Thoracic aorta (tissue), 2 donors: ENCODE measurements at places on chromosomes 1 and 21. TPM values are rescaled to one million over a fixed set of nuclear protein-coding genes. Genes with fewer than 3 reads are reported as not detected.

DNA sequence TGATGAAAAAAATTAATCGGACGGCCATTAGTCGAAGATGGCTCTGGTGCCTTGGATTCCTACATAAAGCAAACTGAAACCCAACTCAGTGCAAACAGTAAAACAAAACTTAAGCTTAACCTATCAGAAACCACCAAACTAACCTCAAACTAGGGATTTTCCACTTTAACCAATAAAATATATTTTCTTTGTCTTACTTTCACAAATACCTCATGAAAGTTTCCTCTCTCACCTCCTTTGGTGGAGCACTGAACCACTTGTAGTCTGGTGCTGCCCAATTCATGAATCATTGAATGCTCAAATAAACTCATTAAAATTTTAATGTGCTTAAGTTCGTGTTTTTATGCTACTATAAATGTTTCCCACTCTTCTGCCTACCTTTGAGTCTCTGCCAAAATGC lies 7.0 kb downstream of the ADORA3 start:
- DNase-seq = no peak

- DNase-seq = no peak
These were observed 202.1 kb downstream of the RHOU start for GRCh38 chr1:228937351-228937750.

TNN gene
- not detected for total RNA-seq

DNA sequence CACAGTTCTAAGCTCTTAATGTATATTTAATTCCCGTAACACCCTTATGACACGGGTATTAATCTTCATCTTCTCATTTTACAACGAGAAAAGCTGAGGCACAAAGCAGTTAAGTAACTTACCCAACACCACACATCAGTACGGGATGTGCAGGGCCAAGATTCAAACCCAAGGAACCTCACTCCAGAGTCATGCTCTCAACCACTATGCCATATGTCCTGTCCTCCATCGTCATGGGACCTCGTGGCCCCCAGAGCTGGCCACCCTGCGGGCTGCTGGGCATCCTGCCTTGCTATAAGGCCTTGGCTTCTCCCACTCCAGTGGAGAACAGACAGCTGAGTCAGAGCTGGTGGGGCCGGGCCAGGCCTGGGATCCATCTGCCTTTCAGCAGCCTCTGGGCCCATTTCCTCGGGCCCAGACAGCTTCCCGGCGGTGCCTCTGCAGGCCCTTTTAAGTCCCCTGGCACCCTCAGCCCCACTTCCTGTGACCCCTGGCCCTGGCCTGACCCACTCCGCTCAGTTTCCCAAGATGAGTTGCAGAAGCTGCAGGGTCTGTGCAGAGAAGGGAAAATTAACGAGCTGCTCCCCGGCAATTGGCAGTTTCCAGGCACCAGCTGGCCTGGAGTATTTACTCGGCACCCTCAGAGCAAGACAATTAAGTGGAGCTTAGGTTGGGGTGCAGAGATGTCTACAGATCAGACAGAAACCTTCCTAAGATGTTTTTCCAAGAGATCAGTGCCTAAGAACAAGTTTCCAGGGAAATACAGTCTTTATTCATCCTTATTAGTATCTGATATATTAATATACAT lies 98.2 kb downstream of the EPHB2 start:
- no peak for DNase-seq

F3 gene
- total RNA-seq = 70.5 TPM

OR6K3 gene
- total RNA-seq = not detected

ALG14 gene
- 1.6 TPM for total RNA-seq

- DNase-seq = no peak
These were observed 54.9 kb downstream of the AHDC1 start for GRCh38 chr1:27548858-27549719.

HTR6 gene
- 0.41 TPM for total RNA-seq

DNA sequence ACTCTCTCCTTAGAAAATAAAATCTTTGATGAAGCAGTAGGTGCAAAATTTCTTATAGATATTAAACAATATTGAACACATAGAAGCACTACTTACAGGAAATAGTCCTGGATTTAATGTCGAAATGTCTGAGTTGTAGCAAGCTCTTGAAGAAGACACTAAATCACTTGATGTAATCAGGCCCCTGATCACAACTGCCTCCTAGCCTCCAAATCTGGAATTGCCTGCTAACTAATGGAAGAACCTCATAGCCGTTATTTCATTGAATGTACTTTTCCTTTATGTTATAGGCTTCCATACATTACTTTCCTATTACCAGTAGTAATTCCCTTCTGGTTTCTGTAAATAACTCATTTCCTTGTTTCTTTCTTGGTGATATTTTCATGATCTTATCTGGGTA lies 675.7 kb upstream of the CHRM3 start:
- DNase-seq = no peak

DNA sequence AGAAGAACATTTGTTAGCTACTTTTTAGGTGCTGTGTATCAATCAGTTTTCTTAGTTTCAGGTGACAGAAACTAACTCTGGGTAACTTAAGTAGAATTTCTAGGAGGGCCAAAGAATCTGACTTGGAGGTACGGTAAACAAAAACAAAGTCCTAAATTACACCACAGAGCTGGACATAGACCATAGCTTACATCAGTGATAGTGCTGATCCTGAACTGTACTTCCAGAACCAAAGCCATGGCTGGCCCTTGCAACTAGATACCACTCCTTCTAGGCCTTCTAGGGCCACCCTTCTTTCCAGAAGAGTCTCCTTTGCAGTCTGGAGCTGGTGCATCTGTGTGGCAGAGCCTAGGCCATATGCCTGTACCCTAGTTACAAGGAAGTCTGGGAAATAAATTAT lies 94.5 kb downstream of the OLFML2B start:
- DNase-seq = no peak
